ENCODE measurements at places on chromosomes 16 and 17.
A peak's percentile ranks its signal among the peaks of the same experiment; 100 is the strongest.

DNA sequence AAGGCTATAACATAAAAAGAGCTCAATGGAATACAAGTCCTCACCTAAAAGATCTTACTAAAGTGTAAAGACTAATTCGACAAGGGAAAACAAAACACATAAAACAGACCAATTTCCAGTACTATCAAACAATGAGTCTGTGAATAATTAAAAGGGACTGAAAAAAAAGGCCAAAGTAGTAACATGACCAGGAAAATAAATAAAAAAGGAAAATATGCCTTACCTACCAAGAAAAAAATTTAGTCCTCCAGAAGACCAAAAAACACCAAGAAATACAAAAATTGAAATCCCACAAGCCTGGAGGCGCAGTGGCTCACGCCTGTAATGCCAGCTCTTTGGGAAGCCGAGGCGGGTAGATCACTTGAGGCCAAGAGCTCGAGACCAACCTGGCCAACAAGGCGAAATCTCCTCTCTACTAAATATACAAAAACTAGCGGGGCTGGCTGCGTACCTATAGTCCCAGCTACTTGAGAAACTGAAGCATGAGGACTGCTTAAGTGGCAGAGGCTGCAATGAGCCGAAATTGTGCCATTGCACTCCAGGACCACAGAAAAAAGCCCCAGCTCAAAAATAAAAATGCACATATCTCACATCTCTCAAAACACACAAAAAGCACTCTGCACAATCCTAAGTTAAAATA, 60.8 kb downstream of the TEX14 start:
- H3K4me1 ChIP-seq = peaks cover 15% of the 10 kb centered on the region
- no peak for DNase-seq
- H3K27ac ChIP-seq = peak overlapping the region; percentile 92
- no peaks in the 10 kb centered on the region for H3K27me3 ChIP-seq

DNA sequence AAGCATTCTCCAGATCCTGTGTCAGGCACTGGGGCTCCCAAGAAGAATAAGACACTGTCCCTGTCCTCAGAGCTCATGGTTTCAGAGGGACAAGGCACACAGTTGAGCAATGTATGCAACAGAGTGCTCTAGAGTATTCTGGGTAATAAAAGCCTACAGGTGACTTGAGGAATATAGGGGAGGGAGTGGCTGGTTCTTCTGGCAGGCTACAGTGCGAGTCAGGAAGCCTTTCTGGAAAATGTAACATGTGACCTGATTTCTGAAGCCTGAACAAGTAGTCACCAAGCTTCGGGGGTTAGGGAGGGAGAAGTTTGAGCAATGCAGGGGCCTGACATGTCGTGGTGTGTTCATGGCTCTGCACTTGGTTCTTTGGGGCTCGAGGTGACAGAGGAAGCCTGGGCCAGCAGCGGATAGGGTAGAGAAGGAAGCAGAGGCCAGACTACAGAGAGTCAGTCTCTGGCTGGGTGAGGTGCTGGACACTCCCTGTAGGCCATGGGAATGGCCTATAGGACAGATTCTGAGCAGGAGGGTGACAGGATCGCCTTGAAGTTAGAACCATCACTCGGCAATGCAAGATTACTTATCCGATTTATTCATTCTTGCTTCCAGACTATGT, 16.0 kb upstream of the LRRC75A start:
- H3K27me3 ChIP-seq = no peaks in the 10 kb centered on the region
- H3K27ac ChIP-seq = no peak overlapping the region
- no peaks in the 10 kb centered on the region for H3K4me1 ChIP-seq
- no peak overlapping the region for H3K4me3 ChIP-seq
- no peak for DNase-seq

GRCh38 chr16:19874026-19874425, 10.6 kb downstream of the GPRC5B start:
- no peaks in the 10 kb centered on the region for H3K27me3 ChIP-seq
- H3K4me1 ChIP-seq = no peaks in the 10 kb centered on the region
- DNase-seq = no peak
- no peak overlapping the region for H3K27ac ChIP-seq
- H3K4me3 ChIP-seq = no peak overlapping the region

- no peaks in the 10 kb centered on the region for H3K36me3 ChIP-seq
- H3K27ac ChIP-seq = peak overlapping the region; percentile 72
- H3K4me1 ChIP-seq = peaks cover 43% of the 10 kb centered on the region
- DNase-seq = peak; percentile 78
- H3K27me3 ChIP-seq = no peaks in the 10 kb centered on the region
These were observed 2.7 kb downstream of the FHOD1 start for GRCh38 chr16:67244387-67245185.

DNA sequence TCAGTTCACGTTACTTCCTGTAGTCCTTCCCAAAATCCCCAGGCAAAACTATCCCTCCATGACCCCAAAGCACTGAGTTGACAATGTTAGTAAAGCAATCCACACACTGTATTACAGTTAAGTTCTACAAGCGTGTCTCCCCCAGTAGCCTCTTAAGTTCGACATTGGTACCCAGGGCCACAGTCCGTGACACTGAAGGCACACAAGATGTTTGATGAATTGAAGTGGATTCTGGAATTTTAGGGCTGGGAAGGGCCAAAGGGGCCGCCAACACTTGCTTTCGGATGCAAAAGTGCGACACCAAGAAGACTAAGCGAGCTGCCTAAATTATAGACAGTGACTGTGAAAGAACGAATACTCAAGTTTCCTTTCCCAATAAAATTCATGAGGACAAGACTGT, 1.5 kb downstream of the VPS35 start:
- no peak overlapping the region for H3K27ac ChIP-seq
- DNase-seq = no peak
- peaks cover 52% of the 10 kb centered on the region for H3K4me1 ChIP-seq
- peak overlapping the region; percentile 99 for H3K4me3 ChIP-seq

DNA sequence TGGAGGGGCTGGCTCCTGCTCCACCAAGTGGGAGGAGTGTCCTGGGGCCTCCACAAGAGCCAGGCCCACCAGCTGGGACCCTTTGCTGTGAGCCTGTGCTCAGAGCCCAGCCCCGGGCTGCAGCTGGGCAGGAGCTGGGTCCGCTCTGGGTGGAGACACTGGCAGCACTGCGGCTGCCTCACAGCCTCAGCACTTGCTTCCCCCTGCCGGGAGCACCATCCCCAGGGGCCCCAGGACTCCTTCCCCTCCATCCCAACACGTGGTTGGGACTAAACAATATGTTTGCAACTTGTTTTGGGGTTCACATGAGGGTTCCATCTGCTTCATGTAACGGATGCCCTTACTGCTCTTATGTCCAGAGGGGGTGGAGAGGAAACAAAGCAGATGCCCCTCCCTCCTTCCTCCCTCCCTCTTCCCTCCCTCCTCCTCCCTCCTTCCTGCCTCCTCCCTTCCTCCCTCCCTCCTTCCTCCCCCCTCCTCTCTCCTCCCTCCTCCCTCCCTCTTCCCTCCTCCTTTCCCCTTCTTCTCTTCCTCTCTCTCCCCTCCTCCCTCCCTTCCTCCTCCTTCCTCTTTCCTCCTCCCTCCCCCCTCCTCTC, 16.3 kb upstream of the CBFA2T3 start:
- DNase-seq = no peak
- H3K4me3 ChIP-seq = no peak overlapping the region
- H3K36me3 ChIP-seq = no peaks in the 10 kb centered on the region

- no peak overlapping the region for H3K27ac ChIP-seq
- no peaks in the 10 kb centered on the region for H3K36me3 ChIP-seq
- H3K4me3 ChIP-seq = no peak overlapping the region
- peaks cover 36% of the 10 kb centered on the region for H3K27me3 ChIP-seq
- DNase-seq = no peak
These were observed 2.3 kb downstream of the NTN1 start for GRCh38 chr17:9023392-9024218.

- no peaks in the 10 kb centered on the region for H3K4me1 ChIP-seq
- H3K27me3 ChIP-seq = no peaks in the 10 kb centered on the region
- H3K27ac ChIP-seq = no peak overlapping the region
- no peak for DNase-seq
- no peak overlapping the region for H3K4me3 ChIP-seq
- H3K36me3 ChIP-seq = no peaks in the 10 kb centered on the region
These were observed 93.0 kb upstream of the GPR139 start for GRCh38 chr16:20166531-20167235.

GRCh38 chr17:26731005-26731921, 562.7 kb upstream of the WSB1 start:
- H3K27ac ChIP-seq = no peak overlapping the region
- H3K36me3 ChIP-seq = no peaks in the 10 kb centered on the region
- DNase-seq = no peak
- H3K4me1 ChIP-seq = no peaks in the 10 kb centered on the region

GRCh38 chr16:75457485-75458021, 6.9 kb downstream of the TMEM170A start:
- peaks cover 23% of the 10 kb centered on the region for H3K4me1 ChIP-seq
- no peak for DNase-seq
- H3K36me3 ChIP-seq = no peaks in the 10 kb centered on the region
- no peaks in the 10 kb centered on the region for H3K27me3 ChIP-seq
- H3K27ac ChIP-seq = no peak overlapping the region

- no peak overlapping the region for H3K27ac ChIP-seq
- DNase-seq = no peak
- H3K4me1 ChIP-seq = no peaks in the 10 kb centered on the region
- H3K4me3 ChIP-seq = no peak overlapping the region
These were observed 9.7 kb upstream of the ALOX15B start for GRCh38 chr17:8029121-8029520.

DNA sequence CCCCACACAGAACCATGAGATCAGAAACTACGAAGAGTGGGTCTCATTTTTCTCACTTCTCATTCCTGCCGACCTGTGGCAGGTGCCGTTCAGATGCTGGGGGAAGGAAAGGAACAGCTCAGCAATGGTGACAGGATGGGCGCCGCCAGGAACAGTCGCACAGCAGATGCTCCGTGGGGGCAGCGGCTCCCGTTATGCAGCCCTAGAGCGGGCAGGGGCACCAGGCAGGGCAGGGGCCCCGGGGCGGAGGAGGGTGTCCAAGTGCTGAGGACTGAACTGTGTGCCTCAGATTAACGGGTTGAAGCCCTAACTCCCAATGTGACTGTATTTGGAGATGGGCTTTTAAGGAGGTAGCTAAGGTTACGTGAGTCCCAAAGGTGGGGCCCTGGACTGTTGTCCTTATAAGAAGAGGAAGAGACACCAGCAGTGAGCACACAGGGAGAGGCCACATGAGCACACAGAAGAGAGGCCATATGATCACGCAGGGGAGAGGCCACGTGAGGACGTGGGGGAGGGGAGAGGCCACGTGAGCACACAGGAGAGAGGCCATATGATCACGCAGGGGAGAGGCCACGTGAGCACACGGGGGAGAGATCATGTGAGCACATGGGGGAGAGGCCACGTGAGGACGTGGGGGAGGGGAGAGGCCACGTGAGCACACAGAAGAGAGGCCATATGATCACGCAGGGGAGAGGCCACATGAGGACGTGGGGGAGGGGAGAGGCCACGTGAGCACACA, 95.7 kb upstream of the METRNL start:
- H3K4me1 ChIP-seq = peaks cover 38% of the 10 kb centered on the region
- H3K4me3 ChIP-seq = no peak overlapping the region

DNA sequence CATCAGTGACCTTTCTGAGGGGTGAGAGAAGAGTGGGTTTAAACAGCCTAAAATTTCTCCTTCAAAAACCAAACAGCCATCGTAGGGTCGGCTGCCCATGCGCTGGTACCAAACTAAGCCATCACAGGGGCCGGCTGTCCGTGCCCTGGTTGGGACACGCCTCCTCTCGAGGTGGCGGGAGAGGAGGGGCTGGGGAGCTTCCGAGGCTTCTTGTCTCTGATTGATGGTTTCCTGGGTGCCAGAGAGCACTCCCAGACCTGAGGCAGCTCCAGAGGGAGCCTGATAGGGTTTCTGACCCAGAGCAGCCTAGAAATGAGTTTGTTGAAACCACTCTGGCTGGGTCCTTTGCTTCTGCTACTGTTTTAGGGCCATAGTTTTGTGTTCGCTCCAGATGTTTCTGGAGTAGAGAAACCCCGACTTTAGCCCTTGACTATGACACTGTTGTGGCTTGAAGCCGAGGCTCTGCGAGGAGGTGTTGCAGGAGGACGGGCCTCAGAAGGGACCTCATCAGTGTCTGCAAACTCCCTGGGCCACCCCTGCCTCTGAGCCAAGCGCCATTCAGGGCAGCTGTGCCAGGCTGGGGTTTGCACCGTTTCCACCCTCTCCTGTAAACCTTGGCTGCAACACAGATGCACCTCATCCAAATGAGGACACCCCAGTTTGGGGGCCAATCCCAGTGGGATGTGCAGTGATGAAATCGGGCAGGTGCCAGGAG, 6.2 kb downstream of the ZNF276 start:
- H3K4me3 ChIP-seq = no peak overlapping the region
- H3K27ac ChIP-seq = no peak overlapping the region
- no peak for DNase-seq
- H3K27me3 ChIP-seq = no peaks in the 10 kb centered on the region

DNA sequence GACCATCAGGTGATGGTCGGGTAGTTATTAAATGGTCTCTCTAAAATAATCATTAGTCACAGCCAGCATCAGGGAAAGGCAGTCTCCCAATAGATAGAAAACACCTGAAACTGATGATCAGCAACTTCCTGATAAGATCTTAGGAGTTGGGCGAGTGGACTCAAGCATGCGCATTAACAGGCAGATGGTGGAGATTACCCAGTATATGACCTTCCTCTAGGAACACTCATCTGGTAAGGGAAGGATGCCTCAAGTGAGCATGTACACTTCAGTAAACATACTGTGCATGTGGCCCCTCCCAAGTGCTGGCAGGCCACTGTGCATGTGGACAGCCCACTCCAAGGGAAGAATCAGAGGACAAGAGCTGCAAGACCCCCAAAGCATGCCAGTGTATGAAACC, 105.9 kb downstream of the ABCC12 start:
- no peak overlapping the region for H3K27ac ChIP-seq
- no peak for DNase-seq
- no peaks in the 10 kb centered on the region for H3K27me3 ChIP-seq
- no peaks in the 10 kb centered on the region for H3K4me1 ChIP-seq
- no peaks in the 10 kb centered on the region for H3K36me3 ChIP-seq

DNA sequence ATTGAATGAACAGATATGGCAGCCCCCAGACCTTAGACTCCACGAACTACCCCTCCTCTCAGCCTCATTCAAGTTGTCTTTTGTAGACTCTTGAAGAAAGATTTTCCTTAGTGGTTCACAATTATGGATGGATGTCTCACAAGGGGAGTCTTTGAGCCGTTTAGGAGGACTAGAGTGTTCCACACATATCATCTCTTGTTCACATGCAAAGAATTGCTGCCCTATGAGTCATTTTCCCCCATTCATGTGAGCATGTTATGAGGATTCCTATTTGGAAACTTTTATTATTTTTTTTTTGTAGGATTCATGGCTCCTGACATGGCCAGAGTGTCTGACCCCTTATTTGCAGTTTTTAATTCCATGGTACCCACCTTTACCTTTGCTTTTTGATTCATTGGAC, 237.1 kb downstream of the SHISA9 start:
- H3K36me3 ChIP-seq = no peaks in the 10 kb centered on the region
- H3K4me1 ChIP-seq = no peaks in the 10 kb centered on the region
- DNase-seq = no peak
- H3K27ac ChIP-seq = no peak overlapping the region
- H3K27me3 ChIP-seq = no peaks in the 10 kb centered on the region
- no peak overlapping the region for H3K4me3 ChIP-seq

GRCh38 chr16:56774016-56774680, 44.2 kb downstream of the NUP93 start:
- H3K4me1 ChIP-seq = no peaks in the 10 kb centered on the region
- no peak for DNase-seq
- no peaks in the 10 kb centered on the region for H3K36me3 ChIP-seq
- H3K27me3 ChIP-seq = no peaks in the 10 kb centered on the region

GRCh38 chr16:70470927-70471341, 16.5 kb downstream of the FCSK start:
- no peaks in the 10 kb centered on the region for H3K4me1 ChIP-seq
- H3K27me3 ChIP-seq = no peaks in the 10 kb centered on the region
- H3K36me3 ChIP-seq = no peaks in the 10 kb centered on the region
- no peak overlapping the region for H3K27ac ChIP-seq
